ENCODE measurements at places on chromosomes 2 and 18.

GRCh38 chr2:128661311-128661710 lies 342.6 kb upstream of the HS6ST1 start:
- DNase-seq, result no peak

DNA sequence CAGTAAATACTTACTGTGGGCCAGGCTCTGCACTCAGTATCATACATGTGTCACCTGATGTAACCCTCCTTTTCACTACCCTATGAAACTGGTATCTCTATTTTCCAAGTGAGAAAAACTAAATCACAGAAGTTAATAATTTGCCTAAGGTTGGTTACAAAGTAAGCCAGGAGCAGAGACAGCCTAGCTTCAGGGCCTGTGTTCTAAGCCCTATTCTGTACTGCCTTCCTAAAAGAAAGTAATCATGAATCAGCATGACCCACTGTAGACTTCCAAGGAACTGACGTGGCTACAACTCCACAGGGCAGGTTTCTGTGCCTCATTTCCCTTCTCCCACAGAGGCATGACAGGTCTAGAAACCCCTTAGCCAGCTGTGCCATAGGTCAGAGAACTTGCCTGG lies 14.3 kb downstream of the ZNF142 start:
- DNase-seq, result no peak

GRCh38 chr2:240429872-240430491 lies 5.5 kb upstream of the GPC1 start:
- no peak for DNase-seq

GRCh38 chr2:58899692-58900091 lies 658.6 kb upstream of the FANCL start:
- no peak for DNase-seq

GRCh38 chr2:55033076-55033742 lies 17.0 kb downstream of the RTN4 start:
- DNase-seq, result no peak

- DNase-seq, result peak; percentile 16
Measured at GRCh38 chr18:23998820-23999219, 15.7 kb upstream of the TTC39C start.

DNA sequence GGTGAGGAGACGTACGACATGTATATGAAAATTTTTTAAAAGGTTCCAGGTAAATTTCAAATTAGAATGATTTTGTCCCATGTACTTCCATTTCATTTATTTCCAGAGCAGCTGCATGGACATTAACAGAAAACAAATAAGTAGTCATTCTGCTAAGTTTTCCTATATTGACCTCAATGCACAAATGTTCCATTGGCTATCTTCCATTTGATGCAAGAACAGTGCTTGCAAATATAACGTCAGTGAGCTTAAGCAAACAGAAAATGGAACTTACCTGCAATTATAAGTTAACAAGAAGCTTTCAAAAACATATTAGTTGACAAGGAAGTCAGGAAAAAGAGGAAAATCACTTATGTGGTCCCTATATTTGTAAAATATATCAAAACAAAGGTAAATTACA lies 16.6 kb downstream of the PAIP2B start:
- no peak for DNase-seq

GRCh38 chr18:4017480-4017879 lies 437.6 kb downstream of the DLGAP1 start:
- DNase-seq, result peak; percentile 9

- DNase-seq, result no peak
Measured at GRCh38 chr2:66899648-66900047, 464.7 kb downstream of the MEIS1 start.

DNA sequence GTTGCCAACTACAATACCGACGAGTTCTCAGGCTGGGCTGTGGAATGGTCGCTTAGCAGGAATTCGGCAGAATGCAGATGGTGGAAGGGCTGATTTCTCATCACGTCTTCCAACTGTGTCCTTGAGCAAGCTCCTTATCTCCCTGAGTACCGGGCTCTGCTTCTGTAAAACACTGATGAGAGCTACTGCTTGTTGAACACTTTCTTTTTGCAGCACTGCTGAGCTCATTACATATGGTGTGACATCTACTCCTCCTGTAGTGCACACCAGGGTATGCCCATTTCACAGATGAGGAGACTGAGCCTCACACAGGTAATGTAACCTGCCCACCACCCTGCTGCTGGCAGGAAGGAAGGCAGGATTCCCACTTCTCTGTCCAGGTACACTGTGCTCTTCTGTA lies 8.3 kb downstream of the IL1R2 start:
- DNase-seq, result no peak

GRCh38 chr2:72949045-72949444 lies 31.7 kb downstream of the EMX1 start:
- no peak for DNase-seq

GRCh38 chr2:6764968-6765723 lies 100.6 kb downstream of the CMPK2 start:
- no peak for DNase-seq

GRCh38 chr2:229971298-229971790 lies 49.0 kb downstream of the FBXO36 start:
- DNase-seq, result no peak

DNA sequence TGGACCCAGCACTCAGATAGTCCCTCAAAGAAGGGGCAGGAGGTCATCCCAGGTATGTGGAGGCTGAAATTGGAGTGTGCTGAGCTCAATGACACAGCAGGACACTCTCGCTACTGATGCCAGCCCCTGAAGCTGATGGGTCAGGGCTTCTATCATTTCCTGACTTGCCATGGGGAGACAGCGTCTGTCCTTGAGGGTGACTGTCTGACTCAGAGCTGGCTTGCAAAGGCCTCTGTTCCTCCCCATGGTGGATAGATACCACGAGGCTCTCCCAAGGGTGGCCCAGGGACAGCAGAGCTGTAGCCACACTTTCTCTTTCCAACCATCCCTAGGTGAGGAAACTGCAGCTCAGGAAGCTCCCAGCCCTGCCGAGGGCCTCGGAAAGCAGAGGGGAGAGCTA lies 10.8 kb downstream of the ALPG start:
- DNase-seq, result no peak

GRCh38 chr2:241269707-241270520 lies 45.6 kb downstream of the HDLBP start:
- no peak for DNase-seq

All from G401 (cell line).